NCI-H524 treated with DMSO at 0.1 percent for 48 hours (cell line): ENCODE measurements at places on chromosomes 6 and 20.

GRCh38 chr20:48523191-48523995, 304.4 kb downstream of the PREX1 start:
- DNase-seq = no peak

- no peak for DNase-seq
These were observed 5.7 kb downstream of the CCDC170 start for GRCh38 chr6:151499551-151499950.

- no peak for DNase-seq
These were observed 63.8 kb upstream of the UST start for GRCh38 chr6:148682990-148683389.

GRCh38 chr6:170085475-170086401, 205.1 kb downstream of the DLL1 start:
- no peak for DNase-seq

- DNase-seq = no peak
These were observed 7.8 kb downstream of the MAP3K7 start for GRCh38 chr6:90578894-90579549.

DNA sequence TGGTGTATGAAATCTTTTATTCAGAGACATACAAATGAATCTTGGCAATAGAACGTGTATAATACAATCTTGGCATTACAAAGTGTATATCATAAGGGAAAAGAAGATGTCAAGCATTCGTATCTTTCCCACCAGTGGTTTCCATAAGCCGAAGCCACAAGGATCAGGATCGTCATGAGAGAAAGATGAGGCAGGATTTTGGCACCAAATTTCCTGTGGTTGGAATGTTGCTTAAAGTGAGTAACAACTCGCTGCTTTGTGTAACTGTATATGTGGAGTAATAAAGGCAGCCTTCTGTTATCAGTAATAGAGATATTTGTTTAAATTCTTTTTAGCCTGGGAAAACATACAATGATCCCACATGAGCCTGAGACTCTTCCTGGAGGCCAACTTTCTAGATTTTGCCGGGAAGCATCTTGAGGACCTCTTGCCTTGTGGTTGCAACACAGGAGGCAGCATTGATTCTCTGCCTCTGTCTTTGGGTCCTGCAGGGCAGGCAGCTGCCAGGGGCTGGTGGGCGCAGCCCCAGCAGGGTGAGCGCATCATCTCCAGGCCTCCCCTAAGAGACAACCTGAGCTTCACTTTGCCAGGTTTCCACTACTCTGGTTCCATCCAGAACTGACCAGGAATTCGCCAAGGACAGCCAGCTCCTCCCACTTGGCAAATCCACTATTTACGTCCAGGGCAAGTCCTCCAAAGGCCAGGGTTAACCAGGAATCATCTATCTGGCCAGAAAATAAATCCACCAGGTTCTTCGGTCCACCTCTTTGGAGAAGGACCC, 230.9 kb upstream of the SULF2 start:
- no peak for DNase-seq

DNA sequence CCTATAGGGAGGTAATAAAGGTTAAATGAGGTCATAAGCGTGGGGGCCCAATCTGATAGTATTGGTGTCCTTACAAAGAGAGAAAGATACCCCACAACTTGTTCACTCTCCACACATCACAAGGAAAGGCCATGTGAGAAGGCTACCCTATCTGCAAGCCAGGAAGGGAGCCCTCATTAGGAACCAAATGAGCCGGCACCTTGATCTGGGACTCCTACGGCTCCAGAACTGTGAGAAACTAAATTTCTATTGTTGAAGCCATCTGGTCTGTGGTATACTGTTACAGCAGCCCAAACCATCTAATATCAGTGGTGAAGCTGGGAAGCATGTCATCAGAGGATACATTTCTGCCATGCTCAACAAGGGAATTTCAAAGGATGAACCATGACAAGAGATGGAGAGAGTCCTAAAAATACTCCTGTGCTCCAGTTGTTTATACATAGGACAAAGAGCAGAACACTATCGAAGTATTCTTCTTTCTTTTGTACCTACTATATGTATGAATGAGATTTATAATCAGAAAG, 10.4 kb downstream of the COX7A2 start:
- DNase-seq = no peak

DNA sequence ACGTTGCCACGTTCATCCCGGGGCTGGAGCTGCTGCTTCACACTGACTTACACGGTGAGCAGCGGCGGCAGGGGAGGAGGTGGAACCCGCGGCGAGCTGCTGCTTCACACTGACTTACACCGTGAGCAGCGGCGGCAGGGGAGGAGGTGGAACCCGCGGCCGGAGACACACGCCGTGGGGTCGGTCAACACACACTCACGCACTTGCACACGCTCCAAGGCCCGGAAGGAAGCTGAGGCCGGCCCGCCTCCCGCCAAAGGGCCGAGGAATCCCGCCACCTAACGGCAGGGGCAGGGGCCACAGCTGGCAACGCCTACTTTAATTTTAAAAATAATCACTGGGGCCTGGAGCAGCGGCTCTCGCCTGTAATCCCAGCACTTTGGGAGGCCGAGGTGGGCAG, 94.4 kb upstream of the FOXC1 start:
- no peak for DNase-seq

DNA sequence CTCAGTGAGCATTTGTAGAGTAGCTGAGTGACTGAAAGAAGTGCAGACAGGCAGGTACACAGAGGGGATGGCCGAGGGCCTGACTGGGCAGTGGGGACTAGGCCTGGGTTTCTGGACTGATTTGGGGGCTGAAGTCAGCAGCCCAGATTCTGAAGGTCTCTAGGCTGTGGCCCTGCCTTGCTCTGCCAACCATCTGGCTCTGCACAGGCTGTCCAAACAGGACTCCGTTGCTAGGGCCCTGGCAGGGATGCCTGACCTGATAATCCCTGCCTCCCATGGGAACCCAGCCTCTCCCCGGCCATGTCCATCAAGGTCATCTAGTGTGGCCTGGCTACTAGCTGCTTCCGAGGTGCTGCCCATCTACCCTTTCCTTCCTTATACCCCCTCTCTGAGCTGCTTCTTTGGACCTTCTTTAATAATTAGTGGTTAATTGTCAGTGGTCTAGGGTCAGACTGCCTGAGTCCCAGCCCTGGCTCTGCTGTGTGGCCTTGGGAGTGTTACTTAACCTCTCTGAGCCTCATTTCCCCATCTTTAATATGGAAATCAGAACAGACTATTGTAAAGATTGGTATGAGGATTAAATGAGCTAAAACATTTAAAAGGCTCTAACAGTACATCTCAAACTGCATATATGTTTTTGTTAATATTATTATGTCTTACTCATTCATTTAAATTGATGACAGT, 137.9 kb downstream of the VEGFA start:
- no peak for DNase-seq

DNA sequence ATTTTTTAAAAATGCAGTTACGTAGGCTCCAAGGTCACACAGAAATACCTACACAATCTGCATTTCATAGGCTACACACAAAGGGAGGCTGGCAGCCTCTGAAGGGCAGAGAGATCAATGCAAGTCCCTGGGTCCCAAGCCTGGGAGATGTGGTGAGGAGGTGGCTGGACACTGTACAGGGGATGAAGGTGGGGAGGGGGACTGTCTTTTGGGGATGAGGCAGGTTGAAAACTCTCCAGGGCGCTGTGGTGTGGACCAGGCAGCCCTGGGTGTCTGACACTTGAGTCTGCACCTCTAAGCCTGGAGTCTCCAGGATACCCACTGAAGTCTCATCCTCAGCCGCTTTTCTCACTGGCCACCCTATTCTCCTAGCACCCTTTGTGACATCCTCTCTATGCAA, 24.5 kb downstream of the TXNDC5 start:
- DNase-seq = no peak

DNA sequence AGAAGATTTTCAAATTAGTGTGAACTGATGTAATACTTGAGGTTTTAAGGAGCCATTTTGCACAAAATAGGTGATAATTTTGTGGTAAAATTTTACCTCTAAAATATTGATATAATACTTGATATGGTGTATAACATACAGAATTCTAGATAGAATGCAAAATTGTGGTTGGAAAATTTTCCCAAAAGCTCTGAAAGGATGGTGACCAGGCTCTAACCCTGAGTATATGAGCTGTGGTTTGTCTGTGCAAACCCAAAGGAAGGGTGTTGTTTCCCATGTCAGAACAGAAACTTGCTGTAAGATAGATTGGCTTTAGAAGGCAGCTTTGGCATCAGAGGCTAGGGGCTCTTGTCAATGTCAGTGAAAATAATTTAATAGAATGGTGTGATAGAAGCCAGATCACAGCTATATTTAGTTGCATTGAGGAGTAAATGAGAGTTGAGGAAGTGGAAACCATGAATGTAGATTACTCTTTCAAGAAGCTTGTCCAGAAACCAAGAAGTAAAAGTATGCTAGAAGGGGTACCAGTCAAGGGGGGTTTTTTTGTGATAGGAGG, 257.7 kb downstream of the FARS2 start:
- no peak for DNase-seq

DNA sequence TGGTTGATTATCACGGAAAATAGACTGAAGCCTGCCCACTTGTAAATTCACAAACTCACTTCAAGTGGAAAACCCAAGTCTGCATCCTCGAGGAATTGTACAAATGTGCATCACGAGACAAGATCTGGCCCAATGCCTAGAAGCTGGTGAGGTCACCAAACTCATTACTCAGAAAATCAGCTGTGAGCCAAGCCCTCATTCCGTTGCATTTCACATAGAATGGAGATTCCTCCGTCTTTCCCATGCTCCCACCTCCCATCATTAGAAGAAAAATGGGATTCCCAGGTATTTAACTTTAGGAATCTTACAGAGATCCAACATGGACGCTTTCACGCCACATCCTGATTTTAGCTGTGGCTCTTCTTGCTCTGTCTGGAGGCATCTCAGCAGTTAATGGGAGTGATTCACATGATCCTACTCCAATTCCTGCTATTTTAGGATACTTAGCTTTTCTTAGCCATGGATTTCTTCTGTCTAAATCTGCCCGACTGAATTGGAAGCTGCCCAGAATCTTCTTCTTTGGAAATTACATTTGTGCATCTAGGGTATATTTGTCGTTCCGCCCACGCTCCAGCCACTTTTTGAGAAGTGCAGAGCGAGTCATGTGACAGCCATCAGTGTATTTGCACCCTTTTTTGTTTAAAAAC, 68.7 kb upstream of the STMND1 start:
- DNase-seq = no peak

GRCh38 chr6:95686895-95687294, 109.6 kb downstream of the MANEA start:
- DNase-seq = no peak

GRCh38 chr20:62791301-62792181, 4.7 kb upstream of the MRGBP start:
- peak; percentile 79 for DNase-seq

DNA sequence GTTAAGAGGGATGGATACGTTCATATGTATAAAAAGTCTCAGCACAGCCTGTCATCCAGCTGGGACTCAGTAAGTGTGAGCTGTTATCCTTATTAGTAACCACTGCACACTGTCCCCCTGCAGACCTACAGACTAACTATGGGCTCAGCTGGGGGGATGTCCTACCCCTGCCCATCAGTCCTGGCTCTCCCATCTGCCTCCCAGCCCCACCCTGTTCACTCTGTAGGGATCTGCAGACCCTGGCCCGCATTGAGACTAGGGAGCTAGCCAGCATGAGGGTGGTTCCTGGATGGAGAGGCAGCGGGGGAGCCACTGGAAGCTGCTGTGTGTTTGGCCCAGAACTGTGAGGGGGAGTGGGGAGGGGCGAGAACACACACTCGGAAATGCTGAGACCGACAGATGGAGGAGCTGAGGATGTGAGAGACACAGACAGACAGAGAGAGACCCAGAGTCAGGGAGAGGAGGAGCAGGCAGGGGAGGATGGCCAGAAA, 17.1 kb downstream of the XKR7 start:
- peak; percentile 78 for DNase-seq

- no peak for DNase-seq
These were observed 278.2 kb downstream of the CLIC5 start for GRCh38 chr6:45737331-45738056.

GRCh38 chr6:7921046-7921445, 10.5 kb upstream of the TXNDC5 start:
- DNase-seq = no peak

DNA sequence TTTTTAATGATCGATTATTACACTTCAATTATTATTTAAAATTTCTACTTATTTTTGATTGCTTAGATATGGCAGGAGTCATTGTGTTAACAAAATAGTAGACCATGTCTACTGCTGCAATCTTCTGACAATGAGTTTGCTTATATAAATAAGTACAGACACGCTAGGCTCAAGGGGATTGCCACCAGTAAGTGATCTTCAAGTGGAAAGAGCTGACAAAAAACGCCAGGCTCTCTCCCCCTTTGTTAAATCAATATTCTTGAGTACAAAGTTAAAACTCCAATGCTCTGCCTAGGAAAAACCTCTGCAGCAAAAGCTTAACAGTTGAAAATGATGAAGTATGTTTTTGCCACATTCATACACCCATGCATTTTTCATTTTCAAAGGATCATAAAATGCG, 738.1 kb downstream of the HDGFL1 start:
- DNase-seq = no peak

GRCh38 chr20:18263723-18264122, 24.6 kb upstream of the ZNF133 start:
- DNase-seq = no peak

DNA sequence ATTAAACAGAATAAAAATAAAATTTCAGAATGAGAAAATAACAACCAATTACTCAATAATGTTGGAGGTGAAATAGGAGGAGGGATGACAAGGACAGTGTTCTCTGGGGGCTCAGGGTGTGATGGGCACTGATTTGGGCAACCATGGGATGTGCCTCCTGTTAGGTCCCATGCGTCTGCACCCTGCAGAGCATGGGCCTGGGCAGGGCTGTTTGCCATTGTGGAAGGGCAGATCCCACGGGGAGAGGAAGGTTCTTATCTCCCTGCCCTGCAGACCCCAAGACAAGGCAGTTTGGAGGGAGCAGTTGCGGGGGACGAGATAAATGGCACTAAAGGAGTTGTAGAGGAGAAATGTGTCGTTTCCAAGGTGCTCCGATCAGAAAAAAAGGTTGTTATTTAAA, 206.3 kb downstream of the THBS2 start:
- no peak for DNase-seq

DNA sequence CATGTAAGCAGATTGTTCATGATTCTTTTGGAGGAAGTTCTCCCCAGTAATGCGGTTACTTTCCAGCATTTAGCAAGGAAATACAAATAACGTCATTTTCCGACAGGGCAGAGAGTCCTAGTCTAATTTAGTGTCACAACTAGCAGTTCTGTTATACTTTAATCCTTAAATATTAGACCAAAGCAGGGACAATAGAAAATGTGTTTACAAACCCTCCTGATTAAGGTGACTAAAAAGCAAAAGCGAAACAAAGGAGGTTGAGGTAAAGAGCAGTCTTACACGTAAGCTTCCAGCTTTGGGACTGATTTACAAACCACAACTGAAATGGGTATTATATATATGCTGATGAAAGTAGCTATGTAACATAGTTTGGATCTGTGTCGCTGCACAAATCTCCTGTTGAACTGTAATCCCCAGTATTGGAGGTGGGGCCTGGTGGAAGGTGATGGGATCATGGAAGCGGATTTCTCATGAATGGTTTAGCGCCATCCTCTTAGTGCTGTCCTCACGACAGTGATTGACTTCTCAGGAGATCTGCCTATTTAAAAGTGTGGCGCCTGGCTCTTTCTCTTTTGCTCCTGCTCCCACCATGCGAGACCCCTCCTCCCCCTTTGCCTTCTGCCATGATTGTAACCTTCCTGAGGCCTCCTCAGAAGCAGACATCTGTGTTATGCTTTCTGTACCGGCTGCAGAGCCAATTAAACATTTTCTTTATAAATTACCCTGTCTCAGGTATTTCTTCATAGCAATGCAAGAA, 81.9 kb downstream of the PLCB1 start:
- DNase-seq = no peak
